Muscle of back (tissue), 13 donors: ENCODE measurements at places on chromosomes 1 and 21. TPM values are rescaled to one million over a fixed set of nuclear protein-coding genes. Genes with fewer than 3 reads are reported as not detected.

- no peak for DNase-seq
These were observed 6.6 kb downstream of the CLEC20A start for GRCh38 chr1:178490136-178490535.

DNA sequence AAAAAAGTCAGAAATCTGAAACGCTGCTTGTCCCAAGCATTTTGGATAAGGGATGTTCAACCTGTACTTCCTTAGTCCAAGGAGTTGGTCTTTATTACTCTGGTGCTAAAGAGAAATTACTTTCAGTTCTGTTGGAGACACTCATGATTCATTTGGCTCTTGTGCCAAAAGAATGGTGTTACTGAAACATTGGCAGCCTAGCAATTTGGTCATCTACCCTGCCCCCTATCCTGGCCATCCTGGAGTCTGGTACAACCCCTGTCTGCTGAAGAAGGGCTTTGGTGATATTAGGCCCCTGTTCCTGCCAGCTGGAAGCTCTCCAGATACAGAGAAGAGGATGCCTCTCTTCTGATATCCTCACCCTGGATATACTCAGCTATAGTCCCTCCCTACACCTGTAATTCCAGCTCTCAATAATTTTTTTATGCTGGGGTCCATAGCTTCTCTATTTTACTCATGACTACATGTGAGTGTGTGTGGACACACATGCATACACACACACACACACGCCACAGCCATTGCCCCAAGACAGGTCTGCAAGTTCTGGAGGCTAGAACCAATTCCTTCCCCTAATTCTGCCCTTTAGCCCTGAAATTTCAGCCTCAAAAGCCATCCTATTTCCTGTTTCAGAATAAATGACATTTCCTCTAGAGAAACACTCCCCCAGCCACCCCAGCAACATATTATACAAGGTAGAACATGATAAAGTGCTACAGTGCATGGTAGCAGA lies 40.0 kb downstream of the LHX8 start:
- no peak for DNase-seq

DNA sequence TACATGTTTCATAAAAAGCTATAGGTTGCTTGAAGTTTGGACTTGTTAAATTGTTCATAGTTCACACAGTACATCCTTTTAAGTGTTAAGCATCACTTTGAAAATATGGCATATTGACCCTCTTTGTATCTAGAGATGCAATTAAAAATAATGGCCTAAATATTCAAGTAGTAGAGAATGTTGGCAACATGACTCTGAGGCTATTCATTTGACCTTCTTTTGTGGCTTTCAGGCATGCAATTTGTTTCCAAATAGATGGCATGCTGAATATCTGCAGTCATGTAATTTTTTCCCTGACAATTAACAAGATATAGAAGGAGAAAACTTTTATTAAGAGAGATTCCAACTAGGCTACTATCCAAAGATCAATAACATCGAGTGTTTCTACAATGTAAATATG lies 230.5 kb upstream of the ZRANB2 start:
- no peak for DNase-seq

DNA sequence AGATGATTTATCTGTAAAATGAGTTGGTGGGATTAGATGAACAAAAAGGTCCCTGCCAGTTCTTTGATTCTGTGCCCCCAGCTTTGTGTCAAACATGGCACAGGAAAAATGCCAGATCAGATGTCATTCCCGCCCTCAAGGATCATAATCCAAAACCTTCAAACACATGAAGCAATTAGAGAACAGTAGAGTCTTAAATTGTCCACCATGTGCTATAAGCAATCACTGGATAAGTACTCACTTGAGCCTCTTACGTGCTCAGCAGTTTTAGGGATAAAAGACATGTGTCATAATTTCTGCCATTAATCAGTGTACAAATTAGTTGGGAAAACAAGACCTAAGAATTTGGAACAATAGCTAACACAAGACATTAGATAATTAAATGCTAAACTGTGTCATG lies 15.4 kb upstream of the KIAA0040 start:
- DNase-seq: no peak

GRCh38 chr1:229229721-229230139 lies 41.2 kb upstream of the RAB4A start:
- DNase-seq: peak; percentile 71

- DNase-seq: no peak
These were observed 33.9 kb upstream of the ESRRG start for GRCh38 chr1:216757110-216757509.

GRCh38 chr1:60994369-60994768 lies 88.0 kb upstream of the NFIA start:
- DNase-seq: no peak

DNA sequence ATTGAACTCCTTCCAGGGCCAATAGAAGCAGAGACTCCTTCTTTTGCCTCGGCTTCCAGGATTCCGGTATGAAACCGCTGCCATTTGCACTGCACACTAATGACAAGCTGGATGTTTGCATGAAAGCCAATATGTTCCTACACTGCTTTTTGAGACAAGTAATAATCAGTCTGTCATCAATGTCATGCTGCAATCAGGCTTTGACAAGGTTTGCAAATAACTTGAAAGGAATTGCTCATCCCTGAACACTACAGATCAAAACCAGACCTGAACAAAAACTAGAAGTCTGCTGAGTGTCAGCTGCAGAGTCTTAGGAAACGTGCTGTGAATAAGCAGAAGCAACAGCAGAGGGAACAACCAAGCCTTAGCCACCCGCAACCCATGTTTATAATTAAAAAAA lies 720.7 kb upstream of the CXADR start:
- no peak for DNase-seq

DNA sequence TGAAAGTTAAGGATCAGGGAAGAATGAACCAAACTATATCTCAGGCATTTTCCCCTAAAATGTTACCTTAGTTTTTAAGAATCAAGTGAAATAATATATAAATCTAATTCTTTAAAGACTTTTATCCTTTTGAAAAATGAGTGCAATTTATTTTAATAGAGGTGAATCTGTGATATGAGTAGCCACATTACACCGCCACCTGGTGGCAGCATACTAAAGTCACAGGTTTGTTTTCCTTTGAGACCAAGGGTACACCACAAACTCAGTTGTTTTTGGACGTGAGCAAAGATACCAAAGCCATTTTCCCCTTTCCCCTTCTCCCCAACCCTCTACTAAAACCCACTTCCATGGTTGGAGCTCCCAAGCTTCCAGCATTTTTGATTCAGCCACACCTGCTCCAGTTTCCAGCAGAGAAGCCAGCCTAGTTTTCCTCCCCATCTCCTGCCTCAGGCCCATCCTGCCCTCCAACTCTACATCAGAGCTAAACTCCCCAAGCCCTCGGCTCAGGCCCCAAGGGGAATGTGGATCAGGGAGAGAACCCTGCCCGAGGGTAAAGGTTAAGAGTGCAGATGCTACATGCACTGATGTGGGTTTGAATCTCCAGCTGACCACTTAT lies 22.9 kb upstream of the LDLRAP1 start:
- DNase-seq: peak; percentile 55

DNA sequence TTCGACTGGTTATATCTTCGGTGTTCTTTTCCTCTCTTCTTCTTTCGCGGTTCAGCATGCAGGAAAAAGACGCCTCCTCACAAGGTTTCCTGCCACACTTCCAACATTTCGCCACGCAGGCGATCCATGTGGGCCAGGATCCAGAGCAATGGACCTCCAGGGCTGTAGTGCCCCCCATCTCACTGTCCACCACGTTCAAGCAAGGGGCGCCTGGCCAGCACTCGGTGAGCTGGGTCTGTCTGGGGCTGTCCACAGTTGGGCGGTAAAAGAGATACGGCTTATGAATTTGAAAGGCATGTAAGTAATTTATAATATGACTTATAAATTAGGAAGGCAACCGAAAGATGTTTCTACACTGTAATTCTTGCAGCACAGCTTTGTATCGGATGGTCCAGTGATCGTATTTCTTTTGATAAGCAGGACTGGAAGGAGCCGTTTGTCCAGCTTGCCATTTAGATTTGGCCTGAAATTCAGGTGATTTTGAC lies 334 bp downstream of the CTH start:
- DNase-seq: no peak

Gene SIPA1L2
- 25.9 TPM for polyA plus RNA-seq

Gene MYBPH
- polyA plus RNA-seq: 231 TPM
